Activated naive CD4-positive, alpha-beta T cell treated with anti-CD3 and anti-CD28 coated beads, Interleukin-2, amount 50 U/mL, for 72 hours (primary cell): ENCODE measurements at places on chromosomes 5 and 9.

DNA sequence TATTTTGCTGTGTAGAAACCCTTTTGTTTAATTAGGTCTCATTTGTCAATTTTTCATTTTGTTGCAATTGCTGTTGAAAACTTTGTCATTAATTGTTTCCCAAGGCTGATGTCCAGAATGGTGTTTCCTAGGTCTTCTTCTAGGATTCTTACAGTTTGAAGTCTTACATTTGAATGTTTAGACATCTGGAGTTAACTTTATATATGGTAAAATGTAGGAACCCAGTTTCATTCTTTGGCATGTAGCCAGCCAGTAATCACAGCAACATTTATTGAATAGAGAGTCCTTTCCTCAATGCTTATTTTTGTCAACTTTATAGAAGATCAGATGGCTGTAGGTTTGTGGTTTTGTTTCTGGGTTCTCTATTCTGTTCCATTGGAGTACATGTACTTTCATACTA is 1290.8 kb upstream of the CDH9 start:
- no peak for DNase-seq

GRCh38 chr5:93569300-93570160 is 11.5 kb downstream of the NR2F1-AS1 start:
- no peak for DNase-seq

DNA sequence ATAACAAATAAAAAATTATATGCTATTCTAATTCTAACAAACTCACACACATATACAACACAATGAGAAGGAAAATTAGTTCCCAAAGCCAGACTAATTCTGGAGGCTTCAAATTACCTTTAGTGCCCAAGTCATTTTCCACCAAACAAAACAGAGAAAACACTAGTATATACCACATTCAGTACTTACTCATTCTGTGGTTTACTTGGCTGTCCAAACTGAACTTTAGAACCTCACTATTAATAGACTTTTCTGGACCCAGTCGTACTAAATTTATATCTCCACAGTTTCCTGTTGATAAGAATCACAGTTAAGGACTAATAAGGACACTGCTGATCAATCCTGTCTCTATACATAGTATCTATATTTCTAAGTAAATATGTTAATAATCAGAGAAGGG is 66.4 kb downstream of the SETX start:
- no peak for DNase-seq

GRCh38 chr9:83620841-83621636 is 1.9 kb upstream of the IDNK start:
- peak; percentile 48 for DNase-seq

DNA sequence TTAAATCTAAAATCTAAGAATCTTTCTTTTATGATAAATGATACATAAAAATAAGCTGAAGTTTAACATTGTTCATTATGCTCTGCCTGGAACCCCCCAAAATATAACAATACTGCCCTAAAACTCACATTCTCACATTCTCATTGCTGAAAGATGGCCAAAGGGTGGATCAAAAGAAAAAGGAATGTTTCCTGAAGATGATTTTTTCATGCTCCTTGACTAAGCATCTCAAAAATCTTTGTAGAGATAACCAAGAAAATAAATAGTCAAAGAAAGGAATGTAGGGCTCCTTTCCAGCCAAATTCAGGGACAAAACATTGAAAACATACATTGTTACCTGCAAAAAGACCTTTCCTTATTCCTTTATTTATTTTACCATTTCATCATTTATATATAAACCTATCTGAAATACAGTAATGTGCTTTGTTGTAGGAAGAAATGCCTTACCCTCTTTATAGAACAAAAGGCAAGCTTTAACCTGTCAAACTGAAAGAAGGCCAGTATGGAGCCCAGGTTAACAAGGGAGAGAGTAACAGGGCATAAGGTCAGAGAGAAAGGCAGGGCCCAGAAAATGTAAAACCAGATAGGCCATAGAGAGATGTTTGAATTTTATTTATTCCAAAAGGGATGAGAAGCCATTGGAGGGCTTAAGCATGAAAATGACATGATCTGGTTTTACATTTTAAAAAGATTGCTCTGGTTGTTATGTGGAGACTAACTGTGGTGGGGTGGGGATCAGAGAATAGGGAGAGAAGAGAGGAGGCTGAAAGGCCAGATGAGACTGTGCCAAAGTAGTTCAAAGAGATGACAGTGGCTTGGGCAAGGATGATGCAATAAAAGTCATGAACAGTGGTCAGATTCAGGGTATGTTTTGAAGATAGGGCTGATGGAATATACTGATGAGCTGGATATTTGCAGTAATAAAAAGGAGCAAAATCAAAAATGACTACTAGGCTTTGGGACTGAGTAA is 37.3 kb upstream of the CDK5RAP2 start:
- DNase-seq = no peak

- DNase-seq = no peak
Measured at GRCh38 chr5:144680711-144681110, 510.0 kb downstream of the KCTD16 start.

DNA sequence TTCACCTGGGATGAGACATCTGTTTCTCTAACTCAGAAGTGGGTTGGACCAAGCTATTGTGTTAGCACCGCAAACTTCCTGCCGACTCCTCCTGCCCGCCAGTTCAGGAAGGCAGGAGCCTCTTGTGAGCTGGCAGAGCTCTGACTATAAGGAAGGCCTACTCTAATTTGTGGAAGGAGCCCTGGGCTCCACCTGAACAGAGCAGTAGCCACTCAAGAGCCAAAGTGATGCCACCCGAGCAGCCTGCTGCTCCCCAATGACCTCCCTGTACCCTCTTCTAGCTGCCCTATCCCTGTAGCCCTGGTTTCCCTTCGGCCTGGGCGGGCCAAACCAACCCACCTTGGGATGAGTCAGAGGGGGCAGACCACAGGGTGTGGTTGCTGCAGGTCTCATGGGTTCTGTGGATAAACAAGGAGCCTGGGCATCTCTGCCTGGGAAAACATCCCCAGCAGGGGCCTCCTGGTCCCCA is 81.6 kb downstream of the PSD2 start:
- no peak for DNase-seq

GRCh38 chr9:114467226-114467750 is 38.0 kb downstream of the WHRN start:
- DNase-seq = no peak

GRCh38 chr5:72438141-72438540 is 69.1 kb downstream of the ZNF366 start:
- no peak for DNase-seq

- no peak for DNase-seq
Measured at GRCh38 chr9:98519641-98520040, 189.1 kb downstream of the GABBR2 start.

- no peak for DNase-seq
Measured at GRCh38 chr5:52856564-52856963, 68.8 kb downstream of the ITGA1 start.

DNA sequence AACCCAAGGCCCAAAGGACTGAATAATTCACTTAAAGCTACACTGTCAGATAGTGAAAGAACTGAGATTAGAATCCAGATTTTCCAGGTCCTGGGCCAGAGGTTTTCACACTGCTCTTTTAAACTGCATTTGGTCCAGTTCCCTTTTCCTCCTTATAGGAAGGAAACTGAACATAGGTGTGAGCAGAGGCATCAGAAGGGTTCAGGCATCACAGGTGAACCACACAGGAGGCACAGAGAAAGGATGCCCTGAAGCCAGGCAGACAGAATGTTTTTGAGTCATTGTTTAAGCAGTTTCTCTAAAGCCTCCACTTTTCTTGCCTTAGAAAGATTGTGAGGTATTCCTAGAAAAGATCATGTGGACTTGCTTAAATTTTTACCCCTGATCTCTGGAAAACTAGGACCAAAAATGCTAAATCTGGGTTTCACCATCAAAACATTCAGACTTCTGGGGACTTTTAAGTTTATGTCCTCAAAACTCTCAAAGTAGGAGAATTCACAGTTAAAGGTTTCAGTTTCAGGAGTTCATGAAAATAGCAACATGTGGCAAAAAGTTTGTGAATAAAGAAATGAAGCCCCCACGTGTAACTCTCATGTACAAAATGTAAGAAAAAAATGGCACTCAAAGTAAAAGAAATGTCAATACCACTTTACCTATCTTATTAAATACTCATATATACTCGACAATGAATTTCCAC is 386.1 kb downstream of the NTRK2 start:
- no peak for DNase-seq

DNA sequence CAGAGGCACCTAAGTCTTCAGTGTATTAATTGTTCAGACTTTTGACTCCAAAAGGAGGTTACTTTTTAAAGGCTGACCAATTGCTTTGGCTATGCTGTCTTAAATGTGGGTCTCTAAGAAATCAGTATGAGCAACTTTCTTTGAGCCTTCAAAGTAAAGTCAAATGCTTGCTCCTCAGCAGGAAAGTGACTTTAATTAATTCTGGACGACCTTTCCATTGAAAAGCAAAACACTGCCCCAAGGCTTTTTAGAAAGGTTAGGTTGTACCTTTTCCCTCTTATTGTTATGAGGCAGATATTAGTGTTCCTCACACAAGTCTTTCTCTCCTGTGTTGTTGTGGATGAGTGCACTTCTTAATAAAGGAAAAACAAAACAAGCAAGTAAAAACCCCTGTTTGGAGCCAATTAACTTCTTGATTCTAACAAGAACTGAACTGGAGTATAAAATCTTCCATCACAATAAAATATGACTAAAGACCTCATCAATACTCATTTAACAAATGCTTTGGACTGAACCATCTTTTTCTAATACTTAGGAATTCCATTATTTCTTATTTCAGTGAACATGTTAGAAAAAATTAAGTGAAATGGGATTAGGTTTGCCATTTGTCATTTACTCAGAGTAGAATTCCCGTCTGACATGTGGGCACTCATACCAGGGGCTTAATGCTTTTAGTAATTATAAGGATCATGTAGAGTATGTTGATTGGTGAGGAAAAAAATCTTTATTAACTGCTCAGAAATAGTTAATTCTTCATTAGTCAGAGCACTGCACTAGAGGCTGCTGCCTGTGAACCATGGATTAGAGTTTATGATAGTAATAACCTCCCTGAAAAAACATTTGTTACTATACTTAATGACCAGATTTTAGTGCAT is 159.1 kb upstream of the ZNF608 start:
- no peak for DNase-seq

GRCh38 chr5:100270023-100270771 is 265.0 kb upstream of the FAM174A start:
- DNase-seq = no peak

GRCh38 chr5:92836855-92837755 is 743.9 kb downstream of the NR2F1-AS1 start:
- no peak for DNase-seq

GRCh38 chr5:71769287-71769686 is 50.2 kb downstream of the CARTPT start:
- no peak for DNase-seq

DNA sequence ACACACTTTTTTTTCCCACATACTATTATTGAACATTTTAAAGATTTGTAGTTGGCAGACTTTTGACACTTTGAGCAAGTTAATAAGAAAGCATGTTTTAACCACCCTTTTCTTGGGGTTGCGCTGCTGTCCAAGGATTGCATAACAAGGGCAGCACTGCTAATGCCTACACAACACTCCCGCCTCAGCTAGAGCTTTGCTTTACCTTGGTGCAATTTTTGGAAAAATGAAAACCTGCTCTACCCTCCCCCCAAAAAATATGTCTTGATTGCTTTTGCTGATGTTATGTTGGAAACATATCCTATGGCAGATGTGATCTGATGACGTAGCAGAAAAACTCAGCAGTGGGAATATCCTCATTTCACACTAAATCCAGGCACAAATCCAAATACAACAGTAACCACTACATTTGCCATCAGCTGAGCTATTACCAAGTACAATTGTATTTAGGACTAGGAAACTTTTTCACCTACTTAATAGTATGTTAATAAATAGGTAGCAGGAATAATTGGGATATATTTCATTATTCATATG is 51.5 kb downstream of the UBE2R2 start:
- no peak for DNase-seq

GRCh38 chr9:120791161-120791560 is 2.1 kb downstream of the FBXW2 start:
- no peak for DNase-seq

- DNase-seq = no peak
Measured at GRCh38 chr9:34624475-34625185, 4.2 kb downstream of the ARID3C start.

- no peak for DNase-seq
Measured at GRCh38 chr5:120803282-120803681, 339.2 kb downstream of the PRR16 start.

DNA sequence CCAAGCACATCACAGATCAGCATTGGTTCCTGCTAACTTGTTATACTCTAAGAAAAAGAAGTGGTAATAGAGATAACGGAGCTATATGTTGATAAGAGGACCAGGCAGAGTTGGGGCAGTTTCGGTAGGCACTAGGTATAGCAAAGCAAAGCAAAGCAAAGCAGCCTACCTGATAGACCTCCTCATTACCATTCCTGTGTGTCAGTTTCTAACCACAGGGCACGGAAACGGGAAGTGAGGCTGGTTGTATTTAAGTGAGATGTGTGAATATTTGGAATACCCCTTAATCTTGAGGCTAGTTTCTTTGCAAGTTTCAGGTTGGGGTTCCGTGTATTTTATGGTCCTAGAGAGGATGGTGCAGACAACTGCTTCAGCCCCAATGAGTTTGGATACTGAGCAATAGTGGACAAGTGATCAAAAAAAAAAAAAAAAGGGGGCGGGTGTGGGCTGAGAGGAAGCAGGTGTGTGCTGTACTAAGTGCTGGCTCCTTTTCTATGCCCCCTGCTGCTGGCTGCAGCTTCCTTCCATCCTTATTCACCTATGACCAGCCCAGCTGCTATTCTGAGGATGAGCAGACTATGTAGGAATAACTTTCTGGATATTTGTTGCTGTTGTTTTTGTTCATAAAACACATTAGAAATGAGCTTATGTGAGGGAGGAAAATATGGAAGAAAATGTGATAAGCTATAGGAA is 183.3 kb downstream of the SH3GL2 start:
- no peak for DNase-seq

DNA sequence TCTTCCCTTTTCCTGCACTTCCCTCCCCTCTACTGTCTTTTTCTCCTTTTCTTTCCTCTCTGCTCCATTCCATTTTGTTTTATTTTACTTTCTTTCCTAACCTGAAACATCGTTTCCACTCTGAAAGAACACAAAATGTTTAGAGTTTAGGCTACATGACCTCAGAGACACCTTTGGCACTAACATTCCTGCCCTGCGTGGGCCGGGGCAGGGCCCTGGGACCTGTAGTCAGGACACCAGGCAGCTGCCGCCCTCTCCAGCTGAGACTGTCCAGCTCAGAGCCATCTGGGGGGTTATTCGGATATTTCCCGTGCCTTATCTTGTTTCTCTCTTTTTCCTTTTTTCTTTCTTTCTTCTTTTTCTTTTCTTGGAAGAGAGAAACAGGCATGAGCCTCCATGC is 58.3 kb upstream of the ERCC6L2 start:
- DNase-seq = no peak

- DNase-seq = no peak
Measured at GRCh38 chr5:179974946-179975712, 67.4 kb upstream of the TBC1D9B start.

- DNase-seq = no peak
Measured at GRCh38 chr5:66469684-66470083, 126.5 kb upstream of the MAST4 start.

GRCh38 chr5:59709846-59710245 is 183.7 kb downstream of the PDE4D start:
- DNase-seq = no peak
